ENCODE measurements at places on chromosomes 11 and 22.

- DNase-seq, result no peak
Observed at GRCh38 chr11:76654980-76655379, 15.6 kb downstream of the LRRC32 start.

GRCh38 chr22:19195796-19196731, 17.5 kb upstream of the SLC25A1 start:
- no peak for DNase-seq

GRCh38 chr22:21796863-21797262, 61.3 kb upstream of the YPEL1 start:
- DNase-seq, result no peak

DNA sequence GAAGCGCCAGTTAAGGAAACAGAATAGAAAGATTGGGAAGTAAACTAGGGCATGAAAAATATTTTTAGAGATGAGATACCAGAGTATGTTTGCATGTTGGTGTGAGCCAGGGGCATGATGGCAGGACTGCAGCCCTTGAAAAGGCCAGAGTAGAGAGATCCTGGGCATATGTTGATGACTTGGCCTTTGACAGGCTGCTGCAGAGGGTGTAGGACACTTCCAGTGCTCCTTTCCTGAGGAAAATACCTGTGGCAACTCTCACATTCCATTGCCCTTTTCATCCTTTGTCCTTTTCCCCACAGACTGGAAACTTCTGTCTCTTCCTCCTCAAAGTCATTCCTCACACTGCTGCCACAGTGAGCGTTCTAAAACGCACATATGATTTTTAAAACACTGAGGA, 150.7 kb upstream of the CCDC90B start:
- no peak for DNase-seq

DNA sequence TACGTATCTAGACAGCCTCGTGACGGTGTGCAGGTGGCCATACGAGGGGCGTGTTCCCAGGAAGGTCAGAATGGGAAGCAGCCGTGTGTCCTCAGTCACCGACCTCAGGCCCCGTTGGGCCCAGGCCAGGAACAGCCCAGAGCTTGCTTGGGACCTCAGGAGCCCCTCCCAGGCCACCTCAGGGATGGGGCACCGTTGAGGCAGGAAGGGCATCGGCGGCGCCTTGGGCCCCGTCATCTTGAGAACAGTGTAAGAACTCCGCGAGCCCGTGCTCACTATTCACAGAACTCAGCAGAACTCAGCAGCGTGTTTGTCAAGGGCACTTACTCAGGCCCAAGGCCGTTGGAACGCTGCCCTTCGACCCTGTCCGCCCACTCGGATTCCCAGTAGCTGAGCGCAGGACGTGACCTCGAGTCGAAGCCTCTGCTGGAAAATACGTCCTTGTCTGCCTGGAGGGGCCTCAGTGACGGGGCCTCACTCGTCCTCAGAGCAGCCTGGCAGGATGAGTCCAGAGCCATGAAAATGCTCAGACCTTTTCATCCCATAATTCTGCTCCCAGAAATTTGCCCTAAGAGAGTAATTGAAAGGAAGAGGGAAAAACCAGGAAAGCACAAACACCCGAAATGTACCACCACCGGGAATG, 1134.8 kb downstream of the BRD1 start:
- DNase-seq, result no peak

- no peak for DNase-seq
Observed at GRCh38 chr11:125787827-125788226, at the start of gene PATE3. PATE3 (plus strand) TSS chr11:125788127; CDS start chr11:125788152, 25 bp downstream.

- no peak for DNase-seq
Observed at GRCh38 chr11:575313-575995, 816 bp upstream of the PHRF1 start.

GRCh38 chr11:1151366-1152315, 6.1 kb upstream of the MUC5AC start:
- no peak for DNase-seq

GRCh38 chr22:44329179-44329796, 16.5 kb upstream of the SHISAL1 start:
- peak; percentile 29 for DNase-seq

DNA sequence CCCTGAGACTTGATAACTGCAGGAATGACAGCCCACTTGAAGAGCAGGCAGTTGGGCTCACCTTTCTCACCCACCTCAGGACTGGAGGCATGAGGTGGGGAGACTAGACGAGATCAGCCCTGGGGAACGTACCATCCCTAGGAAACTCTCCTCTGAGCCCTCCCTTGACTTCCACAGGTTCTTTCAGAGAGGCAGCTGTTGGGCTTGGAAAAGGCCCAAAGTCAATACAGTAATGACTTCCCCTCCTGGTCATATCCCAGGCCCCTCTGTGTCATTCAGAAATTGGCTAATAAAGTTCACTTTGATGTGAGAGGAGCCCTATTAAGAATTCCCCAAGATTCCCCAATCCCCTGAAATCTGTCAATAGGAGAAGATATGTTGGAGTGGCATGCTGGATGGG, 5.8 kb upstream of the NECTIN1 start:
- no peak for DNase-seq

- DNase-seq, result no peak
Observed at GRCh38 chr11:111299101-111300026, 1.0 kb downstream of the POU2AF3 start.

DNA sequence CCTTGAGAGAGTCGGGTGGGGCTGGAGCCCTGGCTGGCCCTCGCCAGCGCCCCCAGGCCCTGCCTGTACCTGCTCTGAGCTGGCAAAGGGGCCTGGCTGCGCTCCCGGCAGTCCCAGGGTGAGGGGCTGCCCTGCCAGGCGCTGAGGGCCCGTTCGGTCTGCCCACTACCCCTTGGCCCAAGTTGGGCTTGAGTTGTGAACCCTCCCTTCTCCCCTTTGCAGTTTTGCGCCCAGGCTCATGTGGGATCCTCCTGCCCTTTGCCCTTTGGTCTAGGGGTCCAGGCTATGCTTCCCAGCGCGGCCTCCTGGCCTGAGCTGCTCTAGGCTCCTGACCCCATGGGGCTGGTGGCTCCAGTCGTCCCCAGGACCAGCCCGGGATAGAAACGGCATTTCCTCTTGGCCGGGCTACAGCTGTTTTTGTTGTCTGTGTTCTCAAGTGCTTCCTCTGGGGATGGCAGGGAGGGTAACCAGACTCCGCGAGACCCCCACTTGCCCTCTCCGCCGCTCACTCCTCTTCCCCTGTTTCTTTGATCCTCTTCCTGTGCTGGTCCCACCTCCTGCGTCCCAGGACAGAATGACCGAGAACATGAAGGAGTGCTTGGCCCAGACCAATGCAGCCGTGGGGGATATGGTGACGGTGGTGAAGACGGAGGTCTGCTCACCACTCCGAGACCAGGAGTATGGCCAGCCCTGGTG, 34.9 kb downstream of the PRDM11 start:
- no peak for DNase-seq

DNA sequence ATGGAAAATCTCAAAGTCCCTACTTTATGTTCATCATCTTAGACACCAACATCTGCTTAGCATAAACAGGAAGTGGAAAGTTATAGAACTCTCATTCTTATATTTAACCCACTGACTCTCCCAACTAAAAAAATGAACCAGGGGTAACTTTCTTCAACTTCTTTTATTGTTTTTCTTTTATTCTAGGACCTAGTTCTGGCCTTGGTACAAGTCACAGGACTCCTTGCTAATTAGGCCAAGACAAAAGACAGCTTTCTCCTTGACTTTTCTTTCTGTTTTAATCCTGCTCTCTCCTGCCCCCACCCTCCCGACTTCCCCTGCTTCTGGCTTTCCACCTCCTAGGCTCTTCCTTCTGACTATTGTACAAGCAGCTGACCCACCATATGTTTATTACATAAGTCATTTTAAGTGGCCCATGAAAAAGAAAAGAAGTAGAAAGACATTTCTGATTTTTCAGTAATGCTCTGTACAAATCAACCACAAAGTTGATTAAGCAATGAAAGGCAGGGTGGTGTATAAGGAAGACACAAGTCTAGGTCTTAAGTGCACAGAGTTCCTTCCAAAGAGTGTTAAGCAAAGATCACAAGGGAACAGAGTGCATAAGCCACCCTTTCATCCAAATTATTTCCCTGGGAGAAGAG, 18.3 kb downstream of the JAML start:
- DNase-seq, result no peak

DNA sequence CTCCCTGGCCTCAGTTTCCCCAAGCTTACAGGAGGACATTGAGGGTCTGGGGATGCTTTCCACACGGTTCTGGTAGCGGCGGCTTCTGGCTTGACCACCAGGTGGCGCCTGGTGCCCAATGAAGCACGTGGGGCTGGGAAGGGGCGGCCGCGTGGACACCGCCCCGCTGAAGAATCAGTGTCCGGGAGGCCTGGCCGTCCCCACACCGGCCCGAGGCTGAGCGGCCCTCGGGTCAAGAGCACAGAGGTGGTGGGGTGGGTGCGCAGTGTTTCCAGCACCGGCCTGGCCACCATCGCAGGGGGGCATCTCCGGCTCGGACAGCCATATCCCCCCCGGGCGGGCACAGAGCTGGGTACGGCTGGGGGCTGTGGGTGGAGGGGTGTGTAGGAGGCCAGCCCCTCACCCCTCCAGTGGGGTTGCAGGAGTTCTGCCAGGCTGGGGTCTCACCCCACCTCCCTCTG, 27.8 kb upstream of the PPARA start:
- DNase-seq, result peak; percentile 49

GRCh38 chr11:34206407-34207300, 101.2 kb downstream of the NAT10 start:
- DNase-seq, result no peak

- DNase-seq, result no peak
Observed at GRCh38 chr22:19687561-19688300, 26.6 kb upstream of the SEPTIN5 start.

GRCh38 chr11:83249972-83250593, 36.1 kb downstream of the CCDC90B start:
- no peak for DNase-seq

DNA sequence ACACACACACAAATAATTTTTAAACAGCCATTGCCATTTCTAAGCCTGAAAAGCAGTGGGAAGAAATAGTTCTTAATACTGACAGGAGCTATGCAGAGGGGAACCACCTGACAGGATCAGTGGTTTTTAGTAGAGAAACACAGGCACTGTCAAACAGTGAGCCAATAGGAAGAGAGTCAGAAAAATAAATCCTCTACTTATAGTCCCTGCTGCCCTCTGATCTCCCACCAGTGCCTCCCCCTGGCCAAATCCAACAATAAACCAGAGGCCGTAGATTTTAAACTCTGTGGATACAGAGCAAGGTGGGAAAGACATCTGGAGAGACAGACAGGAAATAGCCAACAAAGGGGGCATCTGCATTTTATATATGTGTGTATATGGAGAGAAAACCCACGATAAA, 7.9 kb upstream of the OR56B4 start:
- DNase-seq, result no peak

- no peak for DNase-seq
Observed at GRCh38 chr11:93330446-93330984, at the start of gene DEUP1. DEUP1 (plus strand) TSS chr11:93330742; CDS start chr11:93332260, 1,518 bp downstream.

DNA sequence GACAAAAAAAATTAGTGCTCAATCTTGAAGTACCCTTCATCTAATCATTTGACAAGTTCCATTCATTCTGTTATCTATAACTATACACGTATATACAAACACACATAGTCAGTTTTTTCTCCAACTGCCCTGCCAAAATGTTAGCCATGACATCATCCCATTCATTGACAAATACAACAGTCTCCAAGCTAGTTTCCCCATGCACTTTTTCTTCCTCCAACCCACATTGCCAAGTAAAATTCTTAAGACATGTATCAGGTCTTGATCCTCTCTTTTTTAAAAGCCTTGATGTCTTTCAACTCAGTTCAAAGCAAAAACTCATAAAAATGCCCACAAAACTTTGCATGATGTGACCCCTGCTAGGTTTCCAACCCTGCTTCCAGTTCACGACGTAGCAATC, 58.1 kb downstream of the DDI1 start:
- no peak for DNase-seq

DNA sequence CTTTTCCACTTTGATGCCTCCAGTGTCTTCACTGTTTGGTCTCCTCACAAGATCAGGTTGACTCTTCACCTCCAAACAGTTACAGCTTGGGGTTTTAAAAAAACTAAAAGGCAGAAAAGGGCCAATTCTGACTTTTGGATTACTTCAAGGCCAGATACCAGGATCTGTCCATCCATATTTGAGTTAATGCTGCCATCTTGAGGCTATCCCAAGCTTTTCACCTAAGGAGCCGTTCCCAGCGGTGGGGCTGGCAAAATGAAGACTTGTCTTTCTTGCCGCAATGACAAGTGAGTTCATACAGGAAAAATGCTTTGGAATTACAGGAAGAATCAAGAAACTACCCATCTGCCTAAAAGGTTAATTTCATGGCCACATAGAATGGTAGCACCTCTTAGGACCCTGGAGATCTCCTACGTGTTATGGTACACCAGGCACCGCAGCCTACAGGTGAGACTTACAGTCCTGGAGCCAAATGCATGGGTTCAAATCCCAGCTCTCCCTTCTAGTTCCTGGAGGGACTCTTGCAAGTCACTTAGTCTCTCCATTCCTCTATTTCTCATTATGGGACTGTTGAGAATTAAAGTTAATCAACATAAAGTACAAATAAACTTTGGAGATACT, 6.0 kb upstream of the OR5B21 start:
- no peak for DNase-seq

GRCh38 chr11:128453444-128454336, 133.7 kb downstream of the ETS1 start:
- no peak for DNase-seq

DNA sequence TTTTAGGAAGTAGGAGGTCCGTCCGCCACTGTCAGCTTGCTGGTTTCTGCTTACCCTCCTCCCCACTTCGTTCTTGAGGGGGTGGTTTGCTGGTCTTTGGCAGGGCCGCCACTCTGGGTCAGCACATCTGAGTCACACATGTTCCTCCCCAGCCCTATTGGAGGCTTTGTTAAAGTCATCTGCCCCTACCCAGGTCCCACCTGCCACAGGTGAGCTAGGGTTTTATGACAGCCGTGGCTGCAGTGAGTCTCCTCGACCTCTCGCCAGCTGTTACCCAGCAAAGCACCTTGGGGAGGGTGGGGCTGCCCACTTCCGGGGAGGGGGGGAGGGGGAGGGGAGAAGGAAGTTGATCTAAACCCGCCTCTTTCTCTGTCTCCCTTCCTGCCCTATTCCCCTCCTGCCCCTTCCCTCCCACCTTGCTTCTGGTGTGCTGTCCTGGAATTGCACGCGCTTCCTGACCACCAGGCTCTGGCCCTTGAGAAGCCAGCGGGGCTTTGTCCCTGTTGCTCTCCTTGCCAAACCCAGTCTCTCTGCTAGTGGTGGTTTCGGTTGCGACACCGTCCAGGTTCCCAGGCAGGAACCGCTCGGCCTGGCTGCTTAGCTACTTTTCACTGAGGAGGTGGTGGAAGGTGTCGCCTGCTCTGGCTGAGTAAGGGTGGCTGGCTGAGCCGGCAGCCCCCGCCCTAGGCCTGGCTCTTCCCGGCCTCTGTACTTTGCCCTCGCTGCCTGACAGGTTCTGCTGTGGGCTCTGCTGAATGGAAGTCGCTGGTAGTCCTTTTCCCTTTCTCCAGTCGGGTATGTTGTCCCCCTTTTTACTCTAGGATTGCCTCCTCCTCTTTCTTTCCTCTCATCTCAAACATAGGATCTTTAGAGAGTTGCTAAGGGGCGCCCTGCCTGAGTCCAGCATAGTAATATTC, 28.5 kb downstream of the RCOR2 start:
- peak; percentile 58 for DNase-seq

DNA sequence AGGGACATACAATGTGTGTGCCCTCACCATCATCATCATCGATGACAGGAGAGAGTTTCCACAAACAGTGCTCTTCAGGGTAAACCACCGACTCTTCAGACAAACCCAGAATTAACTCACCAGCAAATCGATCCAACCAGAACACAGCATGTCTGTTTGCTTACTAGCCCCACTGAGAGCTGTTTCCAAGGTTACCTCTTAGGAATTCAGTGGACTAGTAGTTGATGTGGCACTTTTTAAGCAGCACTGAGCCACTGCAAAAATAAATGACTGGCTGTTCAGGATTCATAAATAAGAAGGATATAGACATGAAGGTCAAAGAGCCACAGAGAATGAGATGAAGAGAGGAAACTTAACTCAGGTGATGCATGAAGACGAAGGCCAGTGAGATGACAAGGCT, 83.1 kb downstream of the PARVA start:
- no peak for DNase-seq

Data from activated T-helper 2 cell treated with anti-CD3 and anti-CD28 coated beads, Interferon-gamma antibody, Interleukin-2, Interleukin-4, amounts not matched to agents 10 μg/mL and 5 μg/mL and 100 μg/mL, durations not matched to agents 14 hours and 24 hours and 36 hours (primary cell).